ENCODE measurements at places on chromosomes 4 and X.

DNA sequence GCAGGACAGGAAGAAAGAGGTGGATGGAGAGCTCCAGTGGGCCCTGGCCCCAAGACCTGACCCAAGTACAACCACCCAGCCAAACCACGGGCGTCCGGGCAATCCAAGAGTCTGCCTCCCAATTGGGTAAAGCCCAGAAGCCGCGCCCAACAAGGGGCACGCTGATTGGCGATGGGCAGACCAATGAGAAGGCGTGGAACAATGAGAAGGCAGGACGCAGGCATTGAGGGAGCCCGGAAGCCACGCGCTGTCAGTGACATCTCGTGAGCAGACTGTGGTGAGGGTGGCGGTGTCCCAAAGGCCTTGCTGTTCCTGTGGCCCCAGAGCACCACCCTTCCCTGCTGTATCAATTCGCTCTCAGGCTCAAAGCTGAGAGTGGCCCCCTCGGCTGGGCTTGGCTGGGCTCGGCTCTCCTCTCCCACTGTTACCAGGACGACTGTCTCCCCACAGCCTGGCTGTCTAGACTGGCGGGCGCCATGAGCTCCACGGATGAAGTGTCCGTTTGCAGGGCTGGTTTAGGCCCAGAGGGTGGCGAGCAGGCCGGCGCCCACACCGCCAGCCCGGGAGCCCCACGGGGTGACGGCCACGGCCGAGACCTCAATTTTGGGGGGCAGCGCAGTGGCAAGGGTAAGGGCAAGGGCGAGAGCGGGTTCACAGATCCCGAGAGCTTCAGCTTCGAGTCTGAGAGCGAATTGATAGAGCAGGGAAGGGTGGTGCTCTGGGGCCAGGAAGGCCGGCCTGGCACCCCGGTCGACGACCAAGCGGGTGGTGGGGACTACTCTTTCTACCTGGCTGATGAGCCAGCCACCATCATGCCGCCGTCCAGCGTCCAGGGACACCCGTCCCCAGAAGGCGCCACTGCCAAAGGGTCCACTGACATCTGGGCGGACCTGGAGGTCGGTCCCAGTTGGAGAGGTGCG, at the start of gene LOC101059915:
Gene LOC101059915, plus strand, starts transcription at position 219 of the 920 bp plus-strand sequence.
- DNase-seq: no peak

GRCh38 chr4:100849319-100849718, 331.5 kb upstream of the EMCN start:
- DNase-seq: no peak

GRCh38 chrX:50157545-50158135, 43.2 kb downstream of the AKAP4 start:
- DNase-seq: no peak

DNA sequence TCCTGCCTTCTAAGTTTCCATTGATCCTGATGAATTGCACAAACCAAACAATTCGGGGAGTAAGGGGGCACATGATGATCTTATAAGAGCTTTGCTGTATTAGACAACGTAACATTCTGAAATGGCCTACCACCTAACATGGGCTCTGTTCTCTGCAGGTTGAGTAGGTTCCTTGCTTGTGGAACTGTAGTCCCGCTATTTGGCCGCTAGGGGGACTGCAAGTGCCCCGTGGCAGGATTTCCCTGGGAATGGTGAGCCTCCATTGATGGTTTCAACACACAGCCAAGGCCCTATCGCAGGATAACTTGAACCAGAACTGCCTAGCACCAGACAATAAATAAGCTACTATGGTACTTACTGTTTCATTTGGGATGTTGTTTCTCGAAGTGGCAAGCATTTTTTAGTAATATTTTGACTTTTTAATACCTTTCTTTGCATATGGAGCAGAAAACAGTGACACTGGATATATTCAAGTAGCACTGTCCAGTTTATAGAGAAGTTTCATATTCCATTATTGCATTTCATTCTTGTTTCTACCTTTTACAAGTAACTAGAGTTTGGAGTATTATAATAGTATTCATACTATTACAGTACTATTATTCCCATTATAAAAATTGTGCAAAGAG, 11.9 kb downstream of the AR start:
- no peak for DNase-seq

- no peak for DNase-seq
These were observed 423.3 kb downstream of the MAGEE1 start for GRCh38 chrX:76850851-76851250.

GRCh38 chrX:39212456-39212855, 411.2 kb downstream of the MID1IP1 start:
- no peak for DNase-seq

- DNase-seq: no peak
These were observed 5.4 kb downstream of the GABRQ start for GRCh38 chrX:152642931-152643564.

DNA sequence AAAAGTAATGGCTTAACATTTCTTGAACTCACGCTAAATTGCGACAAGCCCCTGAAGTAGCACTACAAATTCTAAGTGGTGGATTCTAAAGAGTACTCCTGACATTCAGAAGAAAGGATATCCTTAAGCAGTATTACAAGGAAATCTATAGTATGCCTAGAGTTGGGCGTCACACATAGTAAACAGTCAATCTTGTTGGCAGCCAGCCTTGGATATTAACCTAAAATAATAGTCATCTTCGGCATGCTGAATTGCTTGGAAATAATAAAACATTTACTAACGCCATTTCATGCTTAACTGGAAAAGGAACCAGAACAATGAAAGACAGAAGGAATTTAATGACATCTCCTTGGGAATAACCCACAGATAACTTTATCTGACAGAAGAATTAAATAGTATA, 18.6 kb downstream of the ATP8A1 start:
- no peak for DNase-seq

DNA sequence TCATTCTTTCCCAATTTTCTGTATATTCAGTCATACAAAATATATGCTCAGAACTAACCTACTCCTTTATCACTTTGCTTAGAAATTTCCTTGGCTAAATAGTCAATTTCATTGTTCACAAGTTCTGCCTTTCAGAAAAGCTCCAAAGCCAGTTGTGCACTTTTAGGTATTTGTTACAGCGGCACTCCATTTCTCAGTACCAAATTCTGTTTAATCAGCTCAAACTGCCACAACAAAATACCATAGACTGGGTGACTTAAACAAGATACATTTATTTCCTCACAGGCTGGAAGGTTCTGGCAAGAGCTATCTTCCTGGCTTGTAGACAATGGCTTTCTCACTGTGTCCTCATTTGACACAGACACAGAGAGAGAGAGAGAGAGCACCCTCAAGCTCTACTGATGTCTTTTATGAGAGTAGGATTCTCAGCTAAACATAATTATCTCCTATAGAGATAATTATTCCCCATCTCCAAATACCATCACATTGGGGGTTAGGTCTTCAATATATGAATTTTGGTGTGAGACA, 188.8 kb upstream of the FSTL5 start:
- DNase-seq: no peak
